ENCODE measurements at places on chromosomes 13 and 19.

DNA sequence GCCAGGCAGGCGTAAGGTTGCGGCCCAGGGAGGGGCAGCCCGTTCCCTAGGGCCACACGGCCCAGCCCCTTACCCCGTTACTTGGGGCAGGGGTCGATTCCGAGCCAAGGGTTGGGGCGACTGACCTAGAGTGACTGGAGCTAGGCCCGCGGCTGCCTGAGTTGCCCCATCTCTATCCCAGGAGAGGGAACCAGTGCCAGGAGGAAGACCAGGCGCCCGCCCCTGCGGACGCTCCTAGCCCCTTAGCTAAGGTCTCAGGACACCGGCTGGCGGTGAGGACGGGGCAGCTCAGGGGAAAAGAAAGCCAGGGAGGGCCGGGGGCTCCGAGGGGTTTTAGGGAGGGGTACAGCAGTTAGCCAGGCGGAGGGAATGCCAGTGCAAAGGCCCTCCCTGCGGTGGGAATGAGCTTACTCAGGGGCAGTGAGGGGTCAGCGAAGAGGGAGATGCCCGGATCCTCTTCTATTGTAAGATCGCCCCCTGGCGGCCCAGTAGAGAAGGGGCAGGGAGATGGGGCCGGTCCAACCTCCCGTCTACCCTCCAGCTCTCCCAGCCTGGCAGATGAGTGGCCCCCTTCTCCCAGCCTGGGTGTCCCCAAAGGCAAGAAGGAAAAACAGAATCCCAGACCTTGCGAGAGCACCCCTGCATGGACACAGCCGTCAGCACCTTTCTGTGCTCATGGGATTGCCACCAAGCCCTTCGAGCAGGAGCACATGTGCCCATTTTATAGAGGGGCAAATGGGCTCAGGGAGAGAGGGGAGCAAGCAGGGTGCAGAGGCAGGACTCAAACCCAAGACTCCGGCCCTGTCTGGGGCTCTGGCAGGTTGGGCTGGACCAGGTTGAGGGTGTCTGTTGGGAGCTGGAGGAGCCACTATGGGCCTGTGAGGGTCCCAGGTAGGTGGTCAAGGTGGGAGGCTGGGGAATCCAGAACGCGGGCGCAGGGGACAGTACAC is 16.3 kb downstream of the CILP2 start:
- peak; percentile 45 for DNase-seq

DNA sequence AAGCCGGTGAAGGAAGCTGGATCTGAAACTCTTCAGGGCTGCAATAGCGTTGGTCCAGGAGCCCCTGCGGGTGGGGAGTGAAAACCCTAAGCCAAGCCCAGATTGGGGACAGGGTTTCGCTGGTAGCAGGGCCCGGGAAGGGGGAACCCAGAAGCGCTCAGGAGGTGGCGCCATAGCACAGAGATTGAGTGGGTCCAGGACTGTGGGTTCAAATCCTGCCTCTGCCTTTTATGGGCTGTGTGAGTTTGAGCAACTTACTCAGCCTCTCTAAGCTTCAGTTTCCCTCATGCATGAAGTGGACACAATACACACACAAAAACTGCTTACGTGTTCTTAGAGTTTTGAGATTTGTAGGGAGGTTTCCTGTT is 8.3 kb upstream of the SYCN start:
- peak; percentile 20 for DNase-seq

DNA sequence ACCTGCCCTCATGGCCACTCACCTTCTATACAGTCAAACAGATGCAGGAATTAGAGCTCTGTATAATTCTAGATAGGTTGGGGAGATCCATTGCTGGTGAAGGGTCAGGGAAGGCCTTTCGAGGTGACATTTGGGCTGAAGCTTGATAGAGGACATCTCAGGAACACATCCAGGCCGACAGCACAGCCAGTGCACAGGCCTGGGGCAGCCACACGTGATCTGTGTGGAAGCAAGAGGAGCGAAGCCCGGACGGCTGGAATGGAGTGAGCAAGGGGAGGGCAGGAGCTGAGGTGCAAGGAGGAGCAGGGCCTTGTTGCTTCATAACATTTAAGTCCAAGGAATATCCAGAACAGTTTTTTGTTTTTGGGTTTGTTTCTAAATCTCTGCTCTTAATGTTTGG is 4.5 kb upstream of the OVOL3 start:
- no peak for DNase-seq

- no peak for DNase-seq
Measured at GRCh38 chr13:48890391-48890790, 85.3 kb upstream of the FNDC3A start.

GRCh38 chr19:6717036-6717435 is 3.4 kb downstream of the C3 start:
- no peak for DNase-seq

DNA sequence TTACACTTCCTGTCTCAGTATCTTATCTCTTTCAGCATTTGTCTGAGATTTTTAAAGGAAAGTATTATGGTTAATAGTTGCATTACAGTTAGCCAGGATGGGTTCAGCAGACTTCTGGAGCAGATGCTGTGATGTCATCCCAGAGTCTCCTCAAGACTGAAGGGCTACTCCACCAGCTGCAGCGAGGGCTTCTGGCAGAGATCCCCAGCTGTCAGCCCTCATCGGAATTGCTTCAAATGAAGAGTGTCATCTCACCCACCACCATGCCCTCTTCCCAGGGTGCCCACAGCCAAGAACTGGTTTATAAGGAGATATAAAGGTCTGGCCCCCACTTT is 84.4 kb downstream of the FAM216B start:
- DNase-seq: no peak

GRCh38 chr13:28889086-28889732 is 69.1 kb downstream of the MTUS2 start:
- no peak for DNase-seq

DNA sequence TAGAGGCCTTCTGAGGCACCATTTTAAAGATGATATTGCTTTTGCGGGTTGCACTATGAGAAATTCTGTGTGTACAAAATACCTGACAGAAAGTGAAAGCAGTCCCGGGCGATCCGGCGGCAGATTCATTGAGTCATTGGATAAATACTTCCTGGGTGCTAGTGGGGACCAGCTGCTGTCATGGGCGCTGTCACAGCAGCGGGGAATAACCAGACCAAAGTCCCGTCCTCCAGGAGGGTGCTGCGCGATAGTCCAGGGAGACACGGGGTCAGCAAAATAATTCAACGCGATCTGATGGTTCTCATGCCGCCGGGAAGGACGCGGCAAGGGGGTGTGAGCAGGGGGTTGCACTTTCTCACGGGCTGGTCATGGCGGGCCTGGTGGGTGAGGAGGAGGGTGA is 13.5 kb downstream of the ZFR2 start:
- no peak for DNase-seq

DNA sequence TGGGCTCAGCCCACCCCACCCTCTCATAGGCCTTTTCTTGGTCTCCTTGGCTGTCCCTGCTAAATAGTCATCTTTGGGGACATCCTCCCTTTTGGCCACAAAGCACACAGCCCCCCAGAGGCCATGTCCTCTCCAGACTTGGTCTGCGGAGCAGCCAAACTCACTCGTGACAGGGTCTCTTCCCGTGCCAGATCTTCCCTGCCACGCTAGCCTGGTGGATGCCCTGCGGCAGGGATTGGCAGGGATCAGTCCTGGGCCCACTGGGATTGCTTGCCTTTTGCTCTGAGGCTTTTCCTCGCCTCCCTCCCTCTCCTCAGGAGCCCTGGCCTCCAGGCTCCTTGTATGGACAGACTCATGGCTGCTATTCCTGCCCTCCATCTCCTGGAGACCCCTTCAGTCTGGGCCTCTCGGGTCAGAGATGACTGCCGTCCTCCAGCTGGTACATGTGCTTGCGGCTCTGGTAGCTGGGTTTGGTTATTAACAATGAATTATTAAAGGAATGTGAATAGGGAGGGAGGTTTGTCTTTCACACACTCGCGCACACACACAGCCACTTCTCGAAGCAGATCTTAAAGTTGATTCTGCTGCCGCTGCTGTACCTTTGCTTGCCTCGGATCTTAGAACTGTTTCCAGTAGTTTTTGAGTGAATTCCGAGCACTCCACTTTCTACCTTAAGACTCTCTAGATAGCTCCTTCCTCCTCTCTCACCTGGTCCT is 45.1 kb downstream of the NFIX start:
- no peak for DNase-seq

DNA sequence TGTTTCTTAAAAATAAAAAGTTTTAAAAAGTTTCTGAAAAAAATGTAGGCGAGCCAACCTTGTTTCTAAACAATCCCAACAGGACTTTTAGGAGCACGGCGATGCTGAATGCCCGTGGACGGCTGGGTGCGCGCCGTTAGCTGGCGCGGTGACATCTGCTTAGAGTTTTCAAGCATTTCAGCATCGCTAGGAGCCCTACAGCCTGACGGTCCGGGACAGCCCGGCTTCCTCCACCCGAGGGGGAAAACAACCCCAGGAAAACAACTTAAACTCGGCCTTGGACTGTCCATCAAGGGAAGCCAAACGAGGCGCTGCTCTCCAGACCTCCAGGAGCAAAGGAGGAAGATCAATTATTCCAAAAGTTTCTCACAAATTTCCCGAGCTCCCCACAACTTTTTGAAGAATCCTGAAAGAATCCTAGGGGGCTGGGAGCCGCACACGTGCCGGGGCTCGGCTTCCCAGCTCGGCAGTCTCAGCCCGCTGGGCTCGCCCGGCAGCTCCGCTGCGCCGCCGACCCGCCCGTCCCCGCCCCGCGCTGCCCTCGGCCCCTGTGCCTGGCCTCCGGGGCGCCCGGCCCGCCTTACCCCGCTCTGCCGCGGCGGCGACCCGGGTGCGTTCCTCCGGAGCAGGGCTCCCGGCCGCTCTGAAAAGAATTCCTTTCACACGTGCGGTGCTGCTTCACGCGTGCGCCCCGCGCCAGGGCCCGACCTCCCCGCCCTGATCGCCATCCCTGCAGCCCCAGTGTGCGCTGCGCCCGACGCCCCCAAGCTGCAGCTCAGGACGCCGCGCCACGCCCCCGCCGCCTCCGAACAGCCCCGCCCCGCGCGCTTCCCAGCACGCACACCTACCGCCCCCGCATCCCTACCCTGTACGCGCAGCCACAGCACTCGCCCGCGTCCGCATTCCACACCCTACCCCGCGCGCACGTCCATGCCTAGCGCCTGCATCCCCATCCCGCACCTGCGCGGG is at the start of gene GJA3:
GJA3 (minus strand) TSS at position 747 of the 969 bp plus-strand sequence. CDS start 17,764 bp downstream, outside the sequence.
- DNase-seq: no peak

GRCh38 chr19:16002406-16003384 is 53.9 kb downstream of the OR10H4 start:
- no peak for DNase-seq

DNA sequence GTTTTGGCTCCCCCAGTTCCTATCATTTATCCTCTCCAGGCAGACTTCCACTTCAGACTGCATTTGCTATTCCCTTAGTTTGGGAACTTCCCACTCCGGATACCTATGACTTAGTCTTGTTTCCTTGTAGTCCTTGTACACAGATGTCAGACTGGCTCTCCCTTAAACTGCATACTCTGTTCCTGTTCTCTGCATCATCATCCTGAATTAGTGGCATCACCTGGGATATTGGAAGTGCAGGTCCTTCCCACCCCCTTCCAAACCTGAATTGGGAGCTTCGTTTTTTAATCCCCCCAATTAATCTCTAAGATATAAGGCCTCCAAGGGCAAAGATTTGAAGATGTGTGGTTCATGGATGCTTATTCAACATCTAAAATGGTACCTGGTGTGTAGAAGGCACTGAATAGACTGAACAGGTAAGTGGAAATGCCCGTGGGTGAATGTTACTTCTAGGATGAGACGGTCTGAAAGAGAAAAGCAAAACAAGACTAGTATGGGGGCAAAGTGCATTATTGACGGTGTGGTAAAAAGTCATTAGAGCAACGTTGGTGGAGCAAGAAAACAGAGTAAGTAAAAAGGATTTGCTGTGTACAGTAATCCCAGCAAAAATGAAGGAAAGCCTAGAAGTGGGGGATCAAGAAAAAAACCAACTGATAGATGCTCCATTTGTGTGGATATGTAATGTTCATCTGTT is 9.6 kb downstream of the MIR17HG start:
- DNase-seq: no peak

DNA sequence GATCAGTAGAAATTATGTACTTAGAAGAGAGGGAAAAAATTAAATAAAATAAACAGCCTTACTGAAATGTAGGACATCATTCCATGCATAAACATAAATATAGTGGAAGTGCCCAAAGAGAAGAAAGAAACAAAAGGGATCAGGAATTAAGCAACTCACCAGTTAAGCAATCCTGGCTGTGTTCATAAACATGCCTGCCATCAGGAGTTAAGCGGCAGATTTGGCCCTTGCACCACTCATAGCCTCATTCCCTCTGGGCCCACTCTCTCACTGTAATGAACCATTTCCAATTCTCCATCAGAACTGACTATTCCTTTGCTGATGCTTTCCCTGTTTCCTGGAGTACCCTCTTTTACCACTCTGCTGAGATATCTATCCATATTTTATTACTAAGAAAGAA is 281.4 kb downstream of the LHFPL6 start:
- DNase-seq: no peak

DNA sequence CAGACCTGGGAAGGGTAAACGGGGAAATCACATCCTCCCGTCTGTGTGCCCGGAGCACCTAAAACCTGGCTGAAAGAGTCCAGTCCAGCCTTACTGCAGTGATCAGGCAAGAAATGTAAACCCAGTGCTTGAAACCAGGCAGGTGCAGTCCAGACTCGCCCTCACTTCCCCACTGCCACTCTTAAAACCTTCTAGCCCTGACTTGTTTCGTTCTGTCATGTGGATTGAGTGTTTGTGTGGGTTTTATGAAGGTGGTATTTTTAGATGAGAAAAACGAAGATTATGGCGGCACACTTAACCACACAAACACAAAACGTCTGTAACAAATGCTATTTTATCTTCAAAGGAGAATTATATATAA is 839 bp upstream of the CKAP2 start:
- no peak for DNase-seq

DNA sequence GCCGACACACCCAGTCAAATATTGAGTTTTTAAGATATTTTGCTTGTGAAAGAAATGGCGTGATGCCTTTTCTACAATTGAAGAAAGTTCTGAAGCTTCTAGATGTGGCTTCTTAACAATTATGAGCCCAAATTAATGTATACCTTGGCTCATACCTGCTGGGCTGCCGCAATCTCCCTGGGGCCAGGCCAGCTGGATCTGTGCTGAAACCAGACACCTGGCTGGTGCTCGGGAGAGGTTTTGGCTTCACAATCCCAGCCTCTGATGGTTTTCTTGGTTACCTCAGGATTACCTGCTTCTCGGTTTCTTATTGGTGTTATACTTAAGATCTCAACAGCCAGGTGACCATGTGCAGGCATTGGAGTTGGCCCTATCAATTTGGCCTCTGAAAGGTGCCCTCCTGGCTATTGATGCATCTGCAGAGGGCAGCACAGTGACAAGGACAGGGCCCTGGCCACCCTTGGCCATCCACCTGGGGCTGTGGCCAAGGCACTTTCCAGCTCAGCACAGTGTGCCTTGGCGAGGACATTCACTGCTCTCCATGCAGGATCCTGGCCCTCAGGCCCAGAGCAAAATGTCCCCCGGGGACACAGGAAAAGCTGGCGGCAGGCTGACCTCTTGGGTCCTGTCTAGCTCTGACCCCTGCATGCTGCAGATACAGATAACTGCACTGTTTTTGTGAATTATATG is 305.0 kb downstream of the ZNF536 start:
- DNase-seq: no peak

- no peak for DNase-seq
Measured at GRCh38 chr13:67355812-67356476, 125.8 kb upstream of the PCDH9 start.
